ENCODE measurements at places on chromosomes 3 and 15.

GRCh38 chr3:192130534-192131132 is 596.7 kb downstream of the FGF12 start:
- no peak for DNase-seq

- DNase-seq = no peak
Measured at GRCh38 chr3:124777762-124778470, 47.7 kb downstream of the UMPS start.

DNA sequence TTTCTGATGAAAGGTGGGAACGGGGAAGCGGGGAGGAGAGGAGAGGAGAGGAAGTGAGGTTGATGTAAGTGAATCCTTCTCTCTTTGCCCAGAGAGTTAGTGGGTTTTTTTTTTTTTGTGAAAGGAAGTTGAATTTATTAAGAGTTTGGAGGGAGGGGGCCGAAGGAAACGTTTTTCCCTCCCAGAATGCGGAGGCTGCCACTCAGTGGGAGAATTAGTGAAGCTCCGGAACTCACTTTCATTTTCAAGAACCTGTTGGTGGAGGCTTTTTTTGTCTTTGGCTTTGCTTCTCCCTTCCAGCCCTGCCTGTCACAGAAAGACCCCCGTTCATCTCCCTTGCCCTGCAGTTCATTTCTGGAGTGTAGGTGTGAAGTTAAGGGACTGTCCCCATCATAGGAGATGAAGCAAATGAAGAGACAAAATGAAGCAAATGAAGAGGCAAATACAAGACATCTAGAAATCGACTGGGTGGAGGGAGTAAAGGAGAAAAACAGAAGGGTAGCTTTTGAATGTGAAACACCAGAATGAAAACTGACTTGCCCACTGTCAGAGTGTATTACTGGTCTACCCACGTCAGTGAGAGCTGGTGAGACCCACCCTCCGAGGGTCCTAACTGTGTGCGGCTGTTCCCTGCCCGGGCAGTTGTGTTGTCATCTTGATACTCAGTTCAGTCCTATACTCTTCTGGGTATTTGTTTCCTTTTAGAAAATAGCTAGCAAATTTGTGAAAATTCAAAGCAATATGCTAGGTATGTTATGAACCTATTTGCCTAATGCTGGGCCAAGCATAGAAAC is 91.5 kb downstream of the ITPR1 start:
- DNase-seq = no peak

GRCh38 chr15:29795610-29796009 is 26.7 kb downstream of the TJP1 start:
- DNase-seq = no peak

DNA sequence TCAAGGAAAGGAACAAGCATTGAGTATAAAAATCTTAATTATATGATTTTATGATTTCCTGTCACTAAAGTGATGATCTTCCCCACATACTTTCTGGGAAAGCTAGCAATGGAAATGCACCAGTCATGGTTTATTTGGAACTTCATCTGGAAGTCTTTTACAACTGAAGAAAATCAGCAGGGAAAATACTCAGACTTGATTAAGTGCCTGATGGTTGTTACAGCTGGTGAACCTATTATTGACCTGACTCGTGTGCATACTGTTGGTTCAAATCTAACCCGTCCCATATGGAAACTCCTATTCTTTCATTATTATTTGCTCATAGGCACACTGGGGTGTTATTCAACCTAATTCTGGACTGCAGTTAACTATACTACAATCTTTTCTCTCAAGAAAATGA is 701.8 kb upstream of the CCDC54 start:
- no peak for DNase-seq

- no peak for DNase-seq
Measured at GRCh38 chr3:84245789-84246188, 713.0 kb upstream of the CADM2 start.

GRCh38 chr3:59189939-59190338 is 140.1 kb upstream of the CFAP20DC start:
- DNase-seq = no peak

DNA sequence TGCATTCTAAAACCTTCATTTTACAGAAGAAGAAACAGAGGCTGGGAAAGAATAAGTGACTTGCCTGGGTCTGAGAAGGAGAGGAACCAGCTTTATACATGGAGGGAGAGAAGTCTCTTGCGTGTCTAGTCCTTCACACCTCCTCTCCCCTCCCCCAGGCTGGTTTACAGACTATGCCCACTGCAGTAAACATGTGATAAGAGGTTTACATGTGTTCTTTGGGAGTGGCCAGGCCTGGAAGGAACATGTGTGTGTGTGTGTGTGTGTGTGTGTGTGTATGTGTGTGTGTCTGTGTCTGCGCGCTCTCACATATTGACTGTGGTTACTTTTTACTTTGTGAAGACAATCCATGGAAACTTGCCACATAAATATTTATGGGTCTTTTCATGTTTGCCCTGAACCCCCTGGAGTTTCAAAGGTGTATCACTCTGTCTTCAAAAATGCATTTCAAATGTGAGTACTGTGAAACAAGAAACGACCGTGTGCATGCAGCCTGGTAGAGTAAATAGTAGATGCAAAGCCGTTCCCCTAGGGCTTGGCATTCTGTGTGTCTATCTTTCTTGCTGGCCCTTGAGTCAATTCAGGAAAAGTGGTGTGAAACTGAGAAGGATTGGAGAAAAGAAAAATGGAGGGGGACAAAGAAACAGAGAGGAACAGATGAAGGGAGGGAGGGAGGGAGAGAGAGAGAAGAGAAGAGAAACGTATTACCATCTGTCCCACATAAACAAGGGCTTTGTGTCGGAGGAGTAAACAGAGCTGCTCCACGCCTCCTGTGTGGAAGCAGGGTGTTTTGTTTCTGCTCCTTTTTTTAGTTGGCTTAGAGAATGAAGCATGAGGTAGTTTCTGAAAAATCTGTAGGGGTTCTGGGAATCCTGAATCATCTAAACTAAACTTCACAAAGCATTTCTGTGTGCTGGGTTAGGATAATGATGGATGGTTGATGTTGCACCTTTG is 51.7 kb downstream of the CLDN11 start:
- no peak for DNase-seq

- DNase-seq = no peak
Measured at GRCh38 chr3:97125902-97126499, 311.6 kb downstream of the EPHA6 start.
